ENCODE measurements at places on chromosomes 13 and 19.

DNA sequence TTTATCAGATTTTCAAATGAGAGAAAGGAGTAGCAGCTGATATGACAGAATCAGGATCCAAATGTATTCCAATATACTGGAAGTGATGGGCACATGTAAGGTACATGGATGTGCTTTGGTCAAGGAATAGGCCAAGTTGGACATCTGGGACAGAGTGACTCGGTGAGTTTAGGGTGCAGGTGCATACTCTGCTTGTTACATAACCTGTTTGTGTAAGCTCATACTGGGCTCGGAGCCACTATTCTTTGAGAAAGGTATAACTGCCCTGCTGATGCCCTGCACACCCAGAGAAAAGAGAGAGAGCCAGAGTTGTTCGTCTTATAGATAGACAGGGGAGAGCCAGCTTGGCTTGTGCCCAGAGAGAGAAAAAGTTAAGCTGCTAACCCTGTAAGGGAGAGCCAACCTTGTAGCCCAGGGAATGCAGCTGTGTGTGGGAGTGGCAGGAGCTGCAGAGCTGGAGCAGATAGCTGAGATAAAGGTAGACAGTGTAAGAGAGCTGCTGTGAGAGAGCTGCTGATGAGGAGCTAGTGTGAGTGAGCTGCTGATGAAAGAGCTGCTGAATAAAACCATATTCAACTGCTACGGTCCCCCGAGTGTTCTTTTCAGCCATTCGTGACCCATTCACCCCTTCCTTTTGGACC lies 40.7 kb upstream of the N4BP2L1 start:
- no peak for DNase-seq

DNA sequence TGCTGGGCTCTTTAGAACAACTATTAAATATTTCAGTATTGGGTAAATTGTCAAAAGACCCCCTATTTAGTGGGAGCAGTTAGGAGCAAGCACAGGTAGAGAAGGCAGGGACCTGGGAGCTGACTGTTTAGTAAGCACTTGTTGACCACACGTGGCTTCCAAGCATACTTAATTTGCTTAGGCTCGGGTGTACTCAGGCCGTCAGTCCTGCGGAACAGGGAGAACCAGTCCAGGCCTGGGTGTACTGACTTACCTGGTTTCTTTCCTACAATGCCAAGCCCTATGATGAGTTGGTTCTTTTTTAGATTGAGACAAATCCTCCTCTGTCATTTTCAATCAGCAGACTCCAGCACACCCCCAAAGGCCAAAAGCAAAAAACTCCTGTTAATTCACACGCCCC lies 90.0 kb downstream of the WDFY2 start:
- no peak for DNase-seq

- DNase-seq, result no peak
These were observed 5.0 kb upstream of the PTGER1 start for GRCh38 chr19:14479975-14480699.

DNA sequence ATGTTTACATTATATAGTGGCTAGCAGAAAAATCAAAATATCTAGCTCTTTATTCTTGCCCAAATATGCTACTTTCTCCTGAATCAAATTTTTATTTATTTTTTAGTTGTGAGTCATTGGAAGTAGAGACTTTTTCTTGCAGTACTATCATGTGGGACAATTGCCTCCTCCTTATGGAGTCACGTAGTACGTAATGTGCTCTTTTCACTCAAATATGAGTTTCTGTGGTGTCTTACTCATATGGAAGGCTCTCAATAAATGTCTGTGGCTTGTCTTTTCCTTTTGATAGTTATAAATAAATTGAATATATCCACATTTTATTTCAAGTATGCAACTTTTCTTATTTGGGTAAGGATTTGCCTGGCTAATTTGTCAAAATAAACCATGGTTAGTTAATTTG lies 1411.0 kb upstream of the SLC10A2 start:
- DNase-seq, result no peak

DNA sequence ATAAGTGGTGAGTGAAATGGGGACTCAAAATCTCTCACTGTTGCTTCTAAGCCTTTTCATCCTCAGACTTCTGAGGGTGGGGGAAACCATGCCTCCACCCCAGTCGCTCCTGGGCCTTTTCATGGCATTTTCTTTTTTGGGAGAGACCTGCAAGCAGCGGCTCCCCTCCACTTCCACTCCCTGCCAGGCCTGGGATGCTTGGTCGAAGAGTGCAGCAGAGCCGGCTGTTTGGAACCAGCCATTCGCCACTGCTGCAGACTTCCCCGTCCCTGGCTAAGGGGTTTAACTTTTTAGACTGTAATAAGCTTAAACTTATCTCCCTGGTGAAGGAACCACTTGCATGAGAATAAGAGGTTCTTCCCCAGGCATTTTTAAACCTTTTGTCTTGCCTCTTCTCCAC lies 617.2 kb downstream of the PCDH9 start:
- DNase-seq, result no peak

- no peak for DNase-seq
These were observed 264.4 kb downstream of the TEX29 start for GRCh38 chr13:111584870-111585269.

DNA sequence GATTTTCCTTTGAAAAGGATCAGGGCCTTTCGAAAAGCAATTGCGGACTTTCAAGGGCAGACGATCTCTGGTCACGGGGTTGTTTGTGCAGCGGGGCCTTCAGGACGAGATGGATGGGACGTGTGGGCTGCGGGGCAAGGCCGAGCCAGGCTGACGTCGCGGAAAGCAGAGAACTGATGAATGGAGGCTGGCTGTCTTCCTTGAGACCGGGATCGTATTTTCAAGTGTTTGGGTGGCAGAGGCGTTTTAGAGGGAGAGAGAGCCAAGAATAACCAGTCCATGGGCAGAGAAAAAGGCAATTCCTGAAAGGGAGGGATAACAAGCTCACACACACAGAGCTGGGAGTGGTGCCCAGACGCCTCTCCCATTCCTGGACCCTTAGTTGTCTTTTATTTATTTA lies 138.9 kb upstream of the USP29 start:
- DNase-seq, result no peak

Data from AG04450 (cell line).